ENCODE measurements at places on chromosomes 5 and 9.

- DNase-seq: no peak
These were observed 42.5 kb downstream of the MFAP3 start for GRCh38 chr5:154081246-154081645.

GRCh38 chr5:101346906-101347305 is 443.8 kb upstream of the ST8SIA4 start:
- no peak for DNase-seq

- DNase-seq: no peak
These were observed 87.1 kb downstream of the EHMT1 start for GRCh38 chr9:137705906-137706305.

DNA sequence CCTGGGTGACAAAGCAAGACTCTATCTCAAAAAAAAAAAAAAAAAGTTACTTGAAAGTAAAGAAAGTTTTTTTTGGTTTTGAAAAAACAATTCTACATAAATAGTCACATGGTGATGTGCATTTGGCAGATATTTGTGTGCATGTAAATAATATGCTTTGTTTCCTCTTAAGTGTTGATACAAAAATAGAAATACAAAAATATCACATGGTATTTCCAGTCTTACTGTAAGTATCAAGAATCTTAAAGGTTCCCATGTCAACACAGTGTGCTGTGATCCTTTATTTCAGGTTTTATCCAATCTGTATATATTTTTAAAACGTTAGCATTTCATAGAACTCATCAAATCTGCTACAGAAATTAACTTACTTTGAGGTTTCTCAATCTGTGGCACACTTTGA is 521.9 kb downstream of the TLE4 start:
- no peak for DNase-seq

GRCh38 chr5:10831419-10831818 is 70.4 kb upstream of the DAP start:
- DNase-seq: no peak

DNA sequence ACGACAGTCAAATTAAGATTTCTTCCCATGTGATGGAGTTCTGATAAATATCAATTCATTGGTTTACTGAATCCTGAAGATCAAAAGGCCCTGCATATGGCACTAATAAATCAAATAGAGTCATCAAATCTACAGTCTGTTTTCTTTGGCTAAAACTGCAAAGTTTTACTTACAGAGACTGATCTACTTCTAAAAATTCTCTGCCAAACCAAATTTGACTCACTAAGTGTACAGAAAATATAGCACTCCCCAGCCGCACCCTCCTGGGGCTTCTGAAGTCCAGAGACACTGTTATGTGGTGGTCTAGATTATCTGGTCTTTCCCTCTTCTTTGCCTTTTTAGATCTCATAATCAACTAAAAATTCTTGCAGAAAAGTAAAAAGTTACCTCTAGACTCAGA is 237.7 kb downstream of the MLLT3 start:
- DNase-seq: no peak

GRCh38 chr9:21316032-21316842 is 11.1 kb upstream of the IFNA5 start:
- no peak for DNase-seq

DNA sequence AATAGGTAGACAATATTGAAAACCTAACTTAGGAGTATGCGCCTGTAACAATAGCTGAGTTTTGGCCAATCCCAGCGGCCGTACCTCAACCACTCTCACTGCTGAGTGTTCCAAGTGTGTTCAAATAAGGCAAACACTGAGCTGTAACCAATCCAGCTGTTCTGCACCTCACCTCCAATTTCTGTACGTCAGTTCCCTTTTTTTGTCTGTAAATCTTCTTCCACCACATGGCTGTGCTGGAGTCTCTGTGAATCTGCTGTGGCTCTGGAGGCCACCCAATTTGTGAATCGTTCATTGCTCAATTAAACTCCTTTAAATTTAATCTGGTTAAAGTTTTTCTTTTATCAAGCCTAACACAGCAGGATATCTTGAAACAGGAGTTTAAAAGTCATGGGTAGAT is 116.3 kb downstream of the SLC28A3 start:
- no peak for DNase-seq

DNA sequence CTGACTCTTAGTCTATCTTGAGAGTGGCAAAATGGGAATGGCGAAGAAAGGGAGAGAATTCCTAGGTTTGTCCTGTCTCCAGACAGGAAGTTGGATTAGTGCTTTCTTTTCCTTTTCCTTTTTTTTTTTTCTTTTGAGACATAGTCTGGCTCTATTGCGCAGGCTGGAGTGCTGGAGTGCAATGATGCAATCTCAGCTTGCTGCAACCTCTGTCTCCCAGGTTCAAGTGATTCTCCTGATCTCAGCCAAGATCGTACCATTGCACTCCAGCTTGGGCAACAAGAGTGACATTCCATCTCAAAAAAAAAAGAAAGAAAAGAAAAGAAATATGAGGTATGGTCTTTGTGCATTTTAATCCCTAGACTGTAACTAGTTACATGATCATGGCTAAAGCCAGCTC is 12.6 kb upstream of the KIF27 start:
- DNase-seq: no peak

GRCh38 chr5:31478901-31479300 is 53.0 kb downstream of the DROSHA start:
- DNase-seq: no peak

DNA sequence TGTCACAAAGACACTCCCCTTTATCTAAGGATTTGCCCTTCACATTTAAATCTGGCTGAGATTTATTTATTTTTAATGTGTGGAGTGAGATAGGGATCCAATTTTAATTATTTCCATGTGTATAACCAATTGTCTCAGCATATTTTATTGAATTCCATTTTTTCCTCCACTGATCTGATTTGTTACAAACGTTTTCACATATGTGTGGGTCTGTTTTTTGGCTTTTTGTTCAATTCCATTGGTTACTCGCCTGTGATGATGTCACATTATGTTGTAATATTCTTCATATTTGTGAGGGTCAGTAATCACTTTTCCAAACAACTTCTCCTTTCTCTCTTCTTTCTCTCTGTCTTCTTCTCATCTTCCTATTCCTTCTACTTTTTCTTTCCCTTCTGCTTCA is 278.3 kb upstream of the RFX3 start:
- DNase-seq: no peak

DNA sequence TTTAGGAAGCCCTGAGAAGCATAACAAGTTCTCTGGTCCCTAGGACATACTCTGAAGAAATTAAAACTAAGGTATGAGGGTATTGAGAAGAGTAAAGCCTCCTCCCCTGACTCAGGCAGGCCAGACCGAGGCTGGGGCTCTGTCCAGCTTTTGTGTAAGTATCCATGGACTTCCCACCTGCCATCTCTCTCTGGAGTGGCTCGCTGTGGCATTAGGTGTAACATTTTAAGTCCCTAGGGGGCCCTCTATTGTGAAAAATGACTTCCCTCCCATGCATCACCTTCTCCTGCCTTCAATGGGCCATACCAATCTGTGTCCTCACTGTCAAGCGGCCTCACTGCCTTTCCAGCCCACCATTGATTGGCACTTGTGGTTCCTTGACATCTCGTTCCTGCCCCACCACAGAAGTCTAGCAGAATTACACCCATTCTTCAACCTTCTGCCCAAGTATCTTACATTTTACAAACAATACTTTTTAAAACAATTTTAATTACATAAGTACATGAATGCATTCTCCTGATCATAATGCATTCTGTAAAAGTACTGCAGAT is 205.5 kb downstream of the SLIT3 start:
- DNase-seq: no peak

DNA sequence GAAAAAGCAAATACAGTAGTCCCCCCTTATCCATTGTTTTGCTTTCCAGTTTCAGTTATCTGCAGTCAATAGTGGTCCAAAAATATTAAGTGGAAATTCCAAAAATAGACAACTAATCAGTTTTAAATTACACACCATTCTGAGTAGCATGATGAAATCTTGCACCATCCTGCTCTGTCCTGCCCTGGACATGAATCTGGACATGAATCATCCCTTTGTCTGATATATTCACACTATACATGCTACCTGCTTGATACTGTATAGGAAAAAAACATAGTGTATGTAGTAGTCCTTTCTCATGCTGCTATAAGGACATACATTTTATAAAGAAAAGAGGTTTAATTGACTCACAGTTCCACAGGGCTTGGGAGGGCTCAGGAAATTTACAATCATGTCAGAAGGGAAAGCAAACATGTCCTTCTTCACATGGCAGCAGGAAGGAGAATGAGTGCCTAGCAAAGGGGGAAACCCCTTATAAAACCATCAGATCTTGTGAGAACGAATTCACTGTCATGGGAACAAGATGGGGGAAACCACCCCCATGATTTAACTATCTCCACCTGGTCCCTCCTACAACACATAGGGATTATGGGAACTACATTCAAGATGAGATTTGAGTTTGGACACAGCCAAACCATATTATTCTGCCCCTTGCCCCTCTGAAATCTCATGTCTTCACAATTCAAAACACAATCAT is 153.9 kb downstream of the ARRDC3 start:
- no peak for DNase-seq

GRCh38 chr5:176846335-176847140 is 36.2 kb downstream of the UNC5A start:
- DNase-seq: no peak

GRCh38 chr9:108869092-108869725 is 7.1 kb downstream of the ACTL7A start:
- DNase-seq: no peak

DNA sequence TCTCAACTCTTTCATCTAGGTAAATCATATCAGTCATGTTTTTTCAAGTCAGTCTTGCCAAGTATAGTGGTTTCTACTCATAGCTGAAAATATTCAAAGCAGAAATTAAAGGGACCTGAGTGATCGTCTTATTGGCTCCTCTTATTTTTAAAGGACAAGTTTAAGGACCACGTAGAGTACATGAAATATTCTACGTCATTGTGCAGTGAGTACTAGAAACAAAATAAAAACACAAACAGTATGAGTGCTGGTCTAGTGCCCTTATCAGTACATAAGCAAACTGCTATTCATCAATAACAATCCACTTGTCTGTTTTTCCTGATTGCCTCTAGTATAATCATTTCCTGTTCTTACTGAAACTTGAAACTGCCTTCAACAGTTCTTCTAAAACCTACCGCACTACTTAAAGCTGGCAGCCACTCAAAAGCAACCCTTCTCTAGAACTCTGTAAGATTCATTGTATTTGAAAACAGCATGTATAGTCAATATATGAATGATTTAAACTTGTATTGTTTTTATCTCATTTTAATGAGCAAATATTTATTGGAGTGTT is 853.7 kb downstream of the TAF11L14 start:
- DNase-seq: no peak

GRCh38 chr9:106277966-106278365 is 583.6 kb downstream of the TMEM38B start:
- DNase-seq: no peak

- DNase-seq: no peak
These were observed 102.6 kb upstream of the TRPM3 start for GRCh38 chr9:71223953-71224538.

- DNase-seq: no peak
These were observed 30.0 kb downstream of the ZNF131 start for GRCh38 chr5:43150748-43151147.

GRCh38 chr9:33867747-33868439 is 50.9 kb downstream of the UBE2R2 start:
- peak; percentile 47 for DNase-seq

- DNase-seq: no peak
These were observed 612.9 kb downstream of the DNAH5 start for GRCh38 chr5:13331585-13331984.

- DNase-seq: no peak
These were observed 59.9 kb upstream of the ZFR start for GRCh38 chr5:32504329-32504988.

DNA sequence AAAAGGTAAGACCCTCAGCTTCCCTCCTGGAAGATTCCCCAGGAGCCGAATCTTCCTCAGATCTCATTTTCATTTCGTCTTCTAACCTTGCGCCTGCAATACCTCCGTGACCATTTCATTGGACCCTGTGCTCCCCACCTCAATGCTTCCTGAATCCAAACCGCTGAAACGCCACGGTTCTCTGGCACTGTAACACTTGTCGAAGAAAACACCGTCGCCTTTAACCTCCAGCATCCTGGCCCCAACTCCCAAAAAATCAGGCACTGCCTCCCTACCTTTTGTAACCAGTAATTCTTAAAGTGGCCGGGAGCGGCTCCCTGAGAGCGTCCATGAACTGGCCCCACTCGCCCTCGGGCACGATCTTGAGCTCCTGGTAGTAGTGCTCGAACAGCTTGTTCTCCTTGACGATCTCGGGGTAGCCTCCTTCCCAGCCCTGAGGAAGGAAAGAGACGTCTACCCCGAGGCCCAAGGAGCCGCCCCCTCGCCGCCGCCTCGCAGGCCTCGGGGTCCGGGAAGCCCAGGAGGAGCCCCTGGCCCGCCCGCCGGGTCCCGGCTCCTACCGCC is 438 bp downstream of the NSUN2 start:
- DNase-seq: no peak

GRCh38 chr9:6922124-6922676 is 164.4 kb downstream of the KDM4C start:
- no peak for DNase-seq

- DNase-seq: no peak
These were observed 34.6 kb downstream of the TTC39B start for GRCh38 chr9:15272377-15272928.

- no peak for DNase-seq
These were observed 205.8 kb downstream of the GABBR2 start for GRCh38 chr9:98502976-98503325.

DNA sequence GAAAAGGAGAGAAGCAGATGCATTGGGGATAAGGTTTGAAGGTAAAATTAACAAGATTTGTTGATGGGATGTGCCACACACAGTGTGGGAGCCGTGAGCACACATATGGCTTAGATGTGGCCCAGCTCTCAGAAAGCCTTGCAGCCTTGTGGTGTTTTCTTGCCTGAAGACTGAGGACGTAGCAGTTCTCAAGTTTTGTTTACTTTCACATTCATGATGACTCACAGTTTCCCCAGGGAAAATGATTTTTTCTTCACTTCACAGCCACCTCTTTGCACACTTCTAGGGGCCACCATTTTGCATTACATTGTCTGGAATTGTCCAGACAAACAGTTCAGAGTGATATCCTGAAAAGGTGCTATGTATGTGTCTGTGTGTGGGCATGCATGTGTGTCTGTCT is 126.2 kb downstream of the BASP1 start:
- no peak for DNase-seq
